Stimulated activated effector memory CD8-positive, alpha-beta T cell treated with anti-CD3 and anti-CD28 coated beads, Interleukin-12 subunit alpha, Interleukin-12 subunit beta, amount 100 ng/mL, for 72 hours (primary cell): ENCODE measurements at places on chromosomes 4 and X.

- no peak for DNase-seq
These were observed 6.2 kb downstream of the CD99 start for GRCh38 chrX:2697306-2697705.

GRCh38 chrX:41827886-41828285 lies 95.5 kb downstream of the CASK start:
- no peak for DNase-seq

DNA sequence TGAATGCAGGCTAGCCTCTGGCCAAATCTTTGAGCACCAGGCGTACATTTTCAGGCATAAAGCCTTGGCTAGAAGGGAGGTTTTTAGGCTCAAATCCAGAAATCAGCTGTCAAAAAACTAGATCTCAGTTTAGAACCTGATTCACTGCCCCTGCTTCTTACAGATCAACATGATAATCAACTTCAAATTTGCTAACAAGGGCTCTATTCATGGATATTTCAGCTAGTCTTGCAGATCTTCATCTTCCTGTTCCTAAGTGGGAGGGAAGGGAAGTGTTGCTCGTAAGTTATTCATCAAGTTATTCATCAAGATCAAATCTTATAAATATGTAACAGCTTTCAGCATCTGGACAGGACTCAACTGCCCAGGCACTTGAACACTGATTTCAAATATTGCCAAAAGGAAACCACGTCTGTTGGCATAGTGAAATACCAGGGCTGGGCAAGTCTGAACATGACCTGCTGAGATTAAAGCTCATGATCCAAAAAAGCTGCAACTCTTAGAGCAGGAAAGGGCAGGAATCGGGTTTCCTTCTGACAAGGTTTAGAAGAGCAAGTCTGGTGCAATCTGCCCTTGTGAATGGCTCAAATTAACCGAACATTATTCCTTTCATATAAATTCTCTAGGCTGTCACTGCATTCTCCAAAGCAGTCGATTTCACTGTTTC lies 200.3 kb downstream of the PDGFC start:
- no peak for DNase-seq

- no peak for DNase-seq
These were observed 215.3 kb upstream of the AR start for GRCh38 chrX:67328476-67328875.

DNA sequence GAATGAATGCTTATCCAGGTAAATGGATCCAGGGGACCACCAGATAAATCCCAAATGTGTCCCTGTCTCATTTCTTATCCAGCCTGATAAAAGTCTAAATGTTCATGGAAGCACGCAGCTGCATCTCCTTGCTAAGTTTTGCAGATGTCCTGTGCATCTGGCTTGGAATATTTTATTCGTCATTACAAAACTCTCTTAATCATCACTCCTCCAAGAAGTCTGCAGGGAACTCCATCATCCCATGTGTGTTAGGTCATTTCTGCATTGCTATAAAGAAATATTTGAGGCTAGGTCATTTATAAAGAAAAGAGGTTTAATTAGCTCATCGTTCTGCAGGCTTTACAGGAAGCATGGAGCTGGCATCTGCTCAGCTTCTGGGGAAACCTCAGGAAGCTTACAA lies 297.2 kb downstream of the HS3ST1 start:
- DNase-seq, result no peak

DNA sequence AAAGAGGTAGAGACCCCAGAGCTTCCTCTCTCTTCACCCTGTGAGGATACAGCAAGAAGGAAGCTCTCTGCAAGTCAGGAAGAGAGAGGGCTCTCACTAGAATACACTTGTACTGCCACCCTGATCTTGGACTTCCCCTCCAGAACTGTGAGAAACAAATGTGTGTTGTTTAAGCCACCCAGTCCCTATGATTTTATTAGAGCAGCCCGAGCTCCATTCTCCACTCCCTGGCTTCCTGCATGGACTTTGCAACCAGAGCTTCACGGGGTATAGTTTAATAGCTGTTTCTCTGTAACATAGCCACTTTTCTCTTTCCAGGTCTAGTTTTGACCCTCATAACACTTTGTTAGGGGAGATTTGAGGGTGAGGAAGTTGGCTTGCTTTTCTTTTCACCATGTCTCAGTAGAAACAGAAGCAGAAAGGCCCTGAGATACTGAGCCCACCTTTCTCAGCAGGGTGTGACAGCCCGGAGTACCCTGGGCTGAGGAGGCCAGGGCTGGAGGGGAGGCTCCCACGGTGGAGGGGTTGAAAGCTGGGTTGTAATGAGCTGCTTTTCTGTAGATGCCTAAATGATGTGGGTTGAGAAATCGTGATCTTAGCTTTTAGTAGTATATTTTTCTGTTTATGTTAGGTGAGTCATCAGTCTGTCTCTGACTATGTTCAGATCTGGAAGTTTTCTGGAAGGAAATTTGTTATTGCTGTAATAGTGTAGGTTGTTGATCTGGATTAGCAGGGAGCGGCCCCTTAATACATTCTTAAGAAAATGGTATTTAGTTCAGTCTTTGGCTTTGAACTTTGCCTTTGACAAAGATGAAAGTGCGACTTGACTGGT lies 118.6 kb downstream of the PTTG2 start:
- no peak for DNase-seq

DNA sequence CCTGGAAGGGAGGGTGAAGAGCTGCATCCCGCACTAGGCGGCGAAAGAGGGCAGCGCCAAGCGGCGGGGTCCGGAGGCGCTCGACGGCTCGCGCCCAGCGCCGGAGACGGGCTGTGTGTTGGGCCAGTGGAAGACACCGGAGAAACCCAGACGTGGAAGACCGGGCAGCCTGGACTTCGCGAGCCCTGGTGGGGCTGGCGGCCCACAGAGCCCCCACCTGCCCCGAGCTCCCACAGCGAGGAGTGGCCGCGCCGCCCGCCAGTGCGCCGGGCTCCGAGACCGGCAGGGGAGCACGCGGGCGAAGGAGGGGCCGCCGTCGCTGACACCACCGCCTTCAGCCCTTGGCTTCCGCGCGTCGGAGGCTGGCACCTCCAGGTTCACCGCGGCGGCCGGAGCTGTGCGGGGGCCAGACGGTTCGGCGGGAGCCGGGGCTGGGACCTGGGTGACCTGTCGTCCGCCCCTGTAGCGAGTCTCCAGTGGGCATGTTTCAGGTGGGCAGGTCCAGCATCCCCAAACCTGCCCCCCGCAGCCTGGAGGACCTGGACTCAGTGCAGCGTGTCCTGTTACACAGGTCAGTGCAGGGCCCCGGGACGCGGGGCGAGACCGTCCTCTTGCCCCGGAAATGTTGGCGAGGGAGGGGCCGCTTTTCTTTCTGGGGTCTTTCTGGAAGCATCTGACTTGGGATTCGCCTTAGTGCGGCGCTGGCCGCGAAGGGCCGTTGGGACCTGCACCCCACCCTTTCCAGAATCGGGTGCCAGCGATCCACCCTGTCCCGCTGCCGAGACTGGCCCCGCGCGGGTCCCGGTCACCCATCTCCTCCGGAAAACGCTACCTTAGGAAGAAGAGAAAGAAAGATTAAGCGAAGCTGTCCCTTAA lies 9.6 kb upstream of the INTU start:
- no peak for DNase-seq

GRCh38 chr4:185955151-185955770 lies 113.7 kb upstream of the TLR3 start:
- no peak for DNase-seq

- peak; percentile 53 for DNase-seq
These were observed 44.5 kb downstream of the SEPTIN11 start for GRCh38 chr4:76993787-76994641.

GRCh38 chrX:19799319-19800182 lies 87.8 kb downstream of the SH3KBP1 start:
- no peak for DNase-seq

- no peak for DNase-seq
These were observed 4.5 kb downstream of the CXXC4 start for GRCh38 chr4:104490096-104490769.

DNA sequence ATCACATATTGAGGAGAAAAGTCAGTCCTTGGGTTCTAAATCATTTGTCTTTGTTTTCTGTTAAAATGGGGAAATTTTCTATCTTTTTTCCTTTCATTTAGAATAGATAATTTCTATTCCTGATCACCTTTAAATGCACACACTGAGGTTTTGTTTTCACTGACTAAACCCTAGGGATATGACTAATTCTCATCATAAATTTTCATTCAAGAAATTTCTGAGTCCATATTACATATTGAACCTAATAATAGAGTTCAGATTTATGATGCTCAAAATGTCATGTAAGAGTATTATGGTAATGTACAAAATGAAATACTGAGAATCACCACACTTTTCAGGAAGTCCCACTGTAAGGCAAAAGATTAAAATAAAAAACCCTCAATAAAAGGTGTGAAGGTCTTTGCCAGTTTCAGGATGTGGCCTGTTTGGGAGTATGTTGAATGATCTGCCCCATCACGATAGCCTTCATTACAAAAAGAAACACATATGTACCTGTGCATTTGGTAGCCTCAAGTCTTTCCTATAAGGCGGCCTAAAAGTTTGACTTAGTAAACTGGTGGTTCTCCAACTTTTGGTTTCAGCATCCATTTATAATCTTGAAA lies 49.4 kb downstream of the LEF1 start:
- DNase-seq, result no peak

DNA sequence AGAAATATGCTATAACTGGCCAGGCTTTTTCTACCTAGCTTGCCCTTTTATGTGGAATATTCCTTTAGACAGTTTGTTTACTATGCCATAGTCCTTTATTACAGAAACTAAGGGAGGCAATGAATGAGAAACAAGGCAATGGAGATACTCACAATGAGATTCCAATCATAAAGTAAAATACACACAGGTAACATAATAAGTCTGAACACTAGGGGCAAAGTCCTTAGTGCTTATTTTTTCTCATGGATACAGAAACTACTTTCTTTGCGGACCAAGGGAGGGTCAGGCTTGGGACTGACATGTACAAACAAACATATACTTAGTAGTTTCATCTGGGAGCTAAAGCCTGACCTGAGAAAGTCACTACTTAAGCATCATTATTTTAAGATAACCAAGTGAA lies 16.0 kb upstream of the UGT8 start:
- DNase-seq, result no peak

GRCh38 chr4:35063031-35063570 lies 1181.2 kb downstream of the ARAP2 start:
- no peak for DNase-seq

DNA sequence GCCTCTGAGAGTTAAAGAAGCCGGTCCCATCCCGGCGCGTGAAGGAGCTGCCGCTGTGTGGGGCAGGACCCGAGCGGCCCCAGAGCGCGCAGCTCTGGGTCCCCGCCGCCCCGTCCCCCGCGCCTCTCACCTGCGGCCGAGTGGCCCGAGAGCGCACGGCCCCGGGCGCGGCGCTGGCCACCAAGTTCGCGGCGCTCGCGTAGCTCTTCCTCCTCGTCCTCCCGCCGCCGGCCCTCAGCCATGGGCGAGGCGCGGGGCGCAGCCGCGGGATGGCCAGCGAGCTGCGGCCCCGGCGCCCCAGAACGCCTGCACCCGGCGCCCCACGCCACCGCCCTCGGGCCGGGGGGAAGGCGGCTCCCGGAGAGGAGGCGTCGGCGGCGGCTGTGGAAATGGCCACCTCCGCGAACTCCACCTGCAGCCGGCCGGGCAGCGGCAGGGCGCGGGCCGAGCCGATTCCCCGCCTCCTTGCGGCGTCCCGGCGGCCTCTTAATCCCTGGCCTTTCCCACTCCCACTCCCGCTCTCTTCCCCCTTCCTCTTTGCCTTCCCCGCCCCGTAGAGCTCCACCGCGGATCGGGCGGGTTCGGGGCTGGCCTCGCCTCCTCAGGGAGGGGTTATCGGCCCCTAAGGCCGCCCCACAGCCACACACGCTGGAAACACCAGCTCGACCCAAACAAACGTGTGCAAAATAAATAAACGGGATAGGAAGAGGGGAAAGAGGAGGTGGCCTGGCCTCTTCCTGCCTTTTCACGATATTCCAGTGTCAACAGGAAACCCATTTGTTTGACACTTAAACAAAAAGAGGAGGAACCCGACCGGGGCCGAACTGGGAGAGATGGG lies at the start of gene SH3D19:
Gene SH3D19 (minus strand): TSS at position 495 of the 838 bp plus-strand sequence. CDS start 253 bp downstream, at position 242.
- DNase-seq, result no peak

DNA sequence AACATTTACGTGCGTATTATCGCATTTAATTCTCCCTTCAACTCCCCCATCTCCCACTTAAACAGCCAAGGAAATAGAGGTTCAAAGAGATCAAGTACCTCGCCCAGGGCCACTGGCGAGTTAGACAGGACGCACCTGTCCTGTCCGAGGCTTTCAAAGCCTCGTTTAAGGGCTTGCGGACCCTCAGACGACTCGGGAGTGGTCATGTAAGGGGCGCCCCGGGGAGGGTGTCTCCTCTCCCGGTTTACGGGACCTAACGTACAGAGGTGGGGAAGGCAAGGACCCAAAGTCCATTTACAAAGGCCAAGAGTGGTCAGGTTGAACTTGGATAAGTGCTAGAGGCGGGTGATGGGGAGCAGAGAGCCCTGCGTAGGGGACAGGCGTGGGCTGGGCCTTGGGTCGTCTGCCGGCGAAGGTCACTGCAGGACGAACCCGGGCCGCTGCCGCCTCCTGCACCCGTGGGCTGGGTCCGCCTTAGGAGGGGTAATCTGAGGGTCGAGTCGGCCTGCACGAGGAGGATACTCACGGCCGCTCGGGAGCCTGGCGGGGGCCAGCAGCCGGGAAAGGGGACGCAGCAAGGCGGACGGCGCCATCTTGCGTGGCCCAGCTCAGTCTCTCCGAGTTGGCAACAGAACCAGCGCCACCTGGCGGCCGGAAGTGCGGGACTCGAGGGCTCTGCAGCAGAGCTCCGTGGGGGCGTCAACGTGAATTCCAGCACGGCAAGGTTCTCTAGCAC lies 5.9 kb upstream of the NAA15 start:
- DNase-seq, result peak; percentile 98

GRCh38 chr4:105996845-105997244 lies 101.6 kb downstream of the NPNT start:
- DNase-seq, result no peak

DNA sequence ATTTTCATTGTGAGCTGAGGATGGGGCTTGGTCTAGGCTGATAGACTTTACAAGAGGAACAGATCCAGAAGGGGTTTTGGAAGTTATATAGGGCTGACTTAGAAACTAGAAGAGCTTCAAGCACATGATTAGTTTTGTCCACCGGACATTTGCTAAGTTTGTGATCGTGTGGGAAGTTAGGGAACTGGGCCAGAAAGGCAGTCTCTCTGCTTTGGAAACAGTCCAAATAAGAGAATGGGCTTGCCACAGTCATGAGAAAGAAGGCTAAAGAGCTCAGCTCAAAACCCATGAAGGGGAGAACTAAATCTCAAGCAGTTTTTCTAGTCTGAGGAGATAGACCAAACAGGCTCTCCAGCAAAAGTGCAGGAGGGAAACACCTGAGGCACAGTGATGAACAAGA lies 67.8 kb downstream of the ZNF674 start:
- no peak for DNase-seq

- no peak for DNase-seq
These were observed 1.4 kb downstream of the JADE3 start for GRCh38 chrX:46913667-46914066.

GRCh38 chr4:155496294-155496626 lies 119.5 kb upstream of the MAP9 start:
- DNase-seq, result no peak

DNA sequence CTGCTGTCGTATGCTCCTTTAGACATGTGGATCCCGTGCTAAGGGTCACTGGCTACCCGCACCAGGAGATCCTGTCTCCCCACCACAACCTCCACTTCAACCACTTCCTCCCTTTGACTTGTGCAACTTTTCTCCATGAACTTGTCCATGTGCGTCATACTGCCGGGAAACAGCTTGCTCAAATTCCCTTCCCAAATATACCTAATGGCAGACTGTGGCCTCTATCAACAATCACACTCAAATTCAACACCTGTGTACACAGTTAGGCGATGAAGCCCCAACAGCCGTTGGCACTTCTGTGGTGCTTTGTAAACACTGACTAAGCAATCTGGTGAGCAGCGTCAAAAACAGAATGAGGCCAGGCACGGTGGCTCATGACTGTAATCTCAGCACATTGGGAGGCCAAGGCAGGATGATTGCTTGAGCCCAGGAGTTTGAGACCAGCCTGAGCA lies 49.5 kb downstream of the CD99L2 start:
- DNase-seq, result peak; percentile 1
